Activated CD8-positive, alpha-beta memory T cell treated with anti-CD3 and anti-CD28 coated beads, Interleukin-2, amount 50 U/mL, for 4 hours (primary cell): ENCODE measurements at places on chromosomes 16 and 17.

DNA sequence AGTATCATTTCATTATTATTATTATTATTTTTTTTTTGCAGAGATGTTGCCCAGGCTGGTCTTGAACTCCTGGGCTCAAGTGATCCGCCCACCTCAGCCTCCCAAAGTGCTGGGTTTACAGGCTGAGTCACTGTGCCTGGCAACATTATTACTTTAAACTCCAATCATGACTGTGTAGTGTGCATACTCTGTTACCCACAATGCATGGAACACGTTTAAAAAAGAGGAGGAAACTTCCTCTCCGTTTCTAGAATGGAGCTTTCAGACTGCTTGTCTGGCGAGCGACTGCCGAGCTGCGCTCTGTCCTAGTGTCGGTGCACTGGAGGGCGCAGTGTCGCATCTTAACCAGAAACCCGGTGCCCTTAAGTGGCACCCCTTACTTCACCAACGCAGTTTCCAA, 22.1 kb upstream of the FASN start:
- DNase-seq: no peak

DNA sequence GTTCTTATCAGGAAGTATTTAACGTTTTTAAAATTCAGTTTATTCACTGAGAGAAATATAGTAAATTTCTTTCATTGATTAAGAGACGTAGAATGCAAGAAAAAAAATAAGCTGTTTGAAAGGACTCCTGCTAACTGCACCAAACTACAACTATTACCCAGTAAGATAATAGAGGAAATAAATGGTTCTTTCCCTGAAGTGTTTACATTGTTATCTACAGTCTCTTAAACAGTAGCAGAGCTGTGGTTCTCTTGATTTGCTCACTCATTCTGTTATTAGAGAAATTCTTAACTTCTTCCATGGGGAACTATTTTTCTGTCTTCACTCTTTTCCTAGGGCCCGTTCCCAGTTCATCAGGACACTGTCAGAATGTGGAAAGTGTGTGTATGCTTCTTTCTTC, 973.0 kb downstream of the KCNJ2 start:
- no peak for DNase-seq

DNA sequence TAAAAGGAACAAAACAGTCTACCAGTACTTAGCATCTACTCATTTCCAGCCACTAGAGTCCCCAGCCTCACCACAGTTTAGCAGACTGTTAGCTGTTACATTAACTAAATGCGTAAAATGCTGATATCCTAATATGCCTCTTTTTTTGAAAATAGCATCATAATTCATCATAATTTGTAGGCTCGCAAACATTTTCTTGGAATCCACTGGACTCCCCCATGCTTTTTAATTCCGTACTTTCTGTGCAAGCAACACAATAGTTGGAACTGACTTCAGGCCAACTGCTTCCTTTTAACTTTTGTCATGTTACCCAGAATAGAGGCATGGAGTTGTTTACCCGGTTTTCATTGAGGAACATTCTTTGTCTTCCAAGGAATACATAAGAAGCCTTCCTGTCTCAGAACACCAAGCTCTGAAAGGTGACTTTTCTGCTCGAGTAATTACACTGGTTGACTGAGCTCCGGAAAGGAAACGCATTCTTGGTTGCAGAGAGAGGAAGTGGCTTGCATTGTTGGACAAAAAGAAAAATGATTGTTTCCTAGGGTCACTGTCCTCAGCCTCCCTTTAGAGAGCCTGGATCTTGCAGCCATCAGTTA, 30.9 kb upstream of the SEC14L1 start:
- DNase-seq: no peak

GRCh38 chr16:6728381-6728780, 604.3 kb upstream of the RBFOX1 start:
- DNase-seq: no peak

DNA sequence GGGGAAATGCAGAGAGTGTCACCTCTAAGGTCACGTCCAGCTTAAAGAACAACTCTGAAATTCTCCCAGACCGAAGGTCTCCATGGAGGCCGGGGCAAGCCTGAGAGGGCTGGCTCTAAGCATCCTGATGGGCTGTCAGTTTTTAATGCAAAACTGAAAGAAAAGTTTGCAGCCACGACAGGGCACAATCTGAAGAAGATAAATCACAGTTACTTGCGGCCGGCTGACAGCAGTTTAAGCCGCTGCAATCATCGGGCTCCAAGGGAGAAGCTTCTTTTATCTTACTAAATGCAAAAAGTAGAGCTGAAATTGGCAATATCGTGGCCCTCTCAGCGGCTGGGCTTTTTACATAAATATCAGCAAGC, 168.8 kb downstream of the CYLD start:
- DNase-seq: no peak

- DNase-seq: no peak
Measured at GRCh38 chr16:58272855-58273254, 22.0 kb downstream of the PRSS54 start.

- DNase-seq: no peak
Measured at GRCh38 chr17:66952681-66953629, 11.6 kb upstream of the CACNG4 start.

GRCh38 chr16:80407265-80407987, 133.4 kb upstream of the DYNLRB2 start:
- no peak for DNase-seq
